ENCODE measurements at places on chromosomes 3 and 15. TPM values are rescaled to one million over a fixed set of nuclear protein-coding genes. Genes with fewer than 3 reads are reported as not detected.
A peak's percentile ranks its signal among the peaks of the same experiment; 100 is the strongest.

GRCh38 chr15:62833646-62834045 is 208.9 kb upstream of the TPM1 start:
- H3K4me1 ChIP-seq = peaks cover 2% of the 10 kb centered on the region
- H3K27me3 ChIP-seq = no peaks in the 10 kb centered on the region
- no peak overlapping the region for H3K4me3 ChIP-seq
- no peaks in the 10 kb centered on the region for H3K36me3 ChIP-seq

DNA sequence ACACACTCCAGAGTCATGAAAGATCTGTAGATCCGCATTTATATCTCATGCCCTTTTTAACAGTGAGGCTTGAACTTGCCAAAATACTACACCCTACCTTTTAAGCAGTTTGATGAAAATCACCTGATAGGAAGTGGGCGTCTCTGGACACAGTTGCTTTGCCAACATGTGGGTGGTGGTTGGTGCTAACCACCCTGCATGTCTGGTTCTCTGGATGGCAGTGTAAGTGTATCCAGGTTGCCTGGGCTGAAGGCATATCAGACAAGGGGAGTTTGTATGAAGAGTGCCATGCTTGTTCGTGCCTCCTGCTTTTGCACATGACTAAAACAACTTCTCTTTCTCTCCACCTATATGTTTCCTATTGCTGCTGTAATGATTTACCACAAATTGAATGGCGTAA is 159.6 kb downstream of the GHSR start:
- H3K4me3 ChIP-seq = no peak overlapping the region
- DNase-seq = peak; percentile 27
- H3K27ac ChIP-seq = no peak overlapping the region

DNA sequence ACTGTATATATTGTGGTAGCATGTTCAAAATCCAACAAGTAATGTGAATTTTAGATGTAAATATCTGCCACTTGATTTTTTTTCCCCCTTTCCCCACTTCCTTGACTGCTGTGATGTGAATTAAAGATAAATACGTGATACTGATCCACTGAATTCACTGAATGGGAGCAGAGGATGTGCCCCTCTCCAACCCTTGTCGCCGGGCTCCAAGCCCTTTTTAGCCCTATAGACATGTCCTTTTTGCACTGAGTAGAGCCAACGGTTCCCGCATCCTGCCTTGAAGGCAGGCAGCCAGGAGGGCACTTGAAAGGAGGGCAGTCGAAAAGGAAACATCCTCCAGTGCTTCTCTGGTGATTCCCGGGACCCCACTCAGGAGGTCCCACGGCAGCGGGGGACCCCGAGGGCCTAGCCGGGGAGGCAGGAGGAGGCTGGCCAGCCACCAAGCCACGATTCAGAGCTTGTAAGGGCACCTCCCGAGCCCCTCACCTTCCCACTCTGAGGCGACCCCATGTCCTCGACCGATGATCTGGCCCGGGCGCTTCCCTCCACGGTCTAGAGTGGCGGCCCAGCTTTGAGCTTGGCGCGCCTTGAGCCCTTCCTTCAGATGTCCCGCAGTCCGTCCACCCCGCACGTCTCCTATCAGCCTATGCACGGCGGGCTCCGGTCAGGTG is 901 bp upstream of the MANF start:
- H3K4me3 ChIP-seq = peak overlapping the region; percentile 98
- peaks cover 44% of the 10 kb centered on the region for H3K4me1 ChIP-seq
- peak; percentile 39 for DNase-seq
- peaks cover 47% of the 10 kb centered on the region for H3K36me3 ChIP-seq
- peak overlapping the region; percentile 95 for H3K27ac ChIP-seq

Gene KY
- not detected for total RNA-seq

Gene CLDN18
- not detected for total RNA-seq

- no peak overlapping the region for H3K4me3 ChIP-seq
- no peaks in the 10 kb centered on the region for H3K36me3 ChIP-seq
- H3K4me1 ChIP-seq = peaks cover 3% of the 10 kb centered on the region
- no peak overlapping the region for H3K27ac ChIP-seq
- DNase-seq = no peak
These were observed 85.3 kb upstream of the TNFSF10 start for GRCh38 chr3:172608575-172608974.

Gene GABRR3
- not detected for total RNA-seq

- DNase-seq = no peak
- peaks cover 6% of the 10 kb centered on the region for H3K27me3 ChIP-seq
- no peak overlapping the region for H3K27ac ChIP-seq
- no peaks in the 10 kb centered on the region for H3K4me1 ChIP-seq
These were observed 22.2 kb downstream of the EPHB1 start for GRCh38 chr3:134817297-134817696.

DNA sequence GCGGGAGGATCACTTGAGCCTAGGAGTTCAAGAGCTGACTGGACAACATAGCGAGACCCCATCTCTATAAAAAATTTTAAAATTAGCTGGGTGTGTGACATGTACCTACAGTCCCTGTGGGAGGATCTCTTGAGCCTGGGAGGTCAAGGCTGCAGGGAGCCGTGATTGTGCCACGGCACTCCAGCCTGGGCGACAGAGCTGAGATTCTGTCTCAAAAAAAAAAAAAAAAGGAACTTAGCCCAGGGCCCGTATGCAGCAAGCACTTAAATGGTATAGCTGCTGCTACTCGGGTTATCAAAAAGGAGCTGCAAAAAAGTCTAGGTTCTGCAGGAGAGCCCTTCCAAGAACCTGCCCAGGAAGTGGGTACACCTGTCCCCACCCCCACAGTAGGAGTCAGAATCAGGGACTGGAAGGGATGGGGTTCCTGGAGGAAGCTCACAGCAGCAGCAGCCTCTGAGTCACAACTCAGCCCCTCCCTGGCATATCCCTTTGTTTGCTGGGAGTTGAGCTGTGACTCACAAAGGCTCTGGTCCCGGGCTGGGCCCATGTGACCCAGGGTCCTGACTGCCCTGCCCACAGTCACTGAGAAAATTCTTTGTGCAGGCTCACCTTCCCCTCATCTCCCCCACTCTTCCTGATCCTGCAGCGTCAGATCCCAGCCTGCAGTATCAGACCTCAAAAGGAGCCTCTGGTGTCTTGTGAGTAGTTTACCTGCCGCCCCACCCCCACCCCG is at the start of gene SPATA12:
Gene SPATA12 (plus strand): TSS at position 576 of the 733 bp plus-strand sequence. CDS start 13,031 bp downstream, outside the sequence.
- H3K36me3 ChIP-seq = no peaks in the 10 kb centered on the region
- no peak within 1 kb of the TSS for H3K27ac ChIP-seq
- H3K27me3 ChIP-seq = peaks cover 12% of the 10 kb centered on the region
- H3K4me3 ChIP-seq = no peak within 1 kb of the TSS

DNA sequence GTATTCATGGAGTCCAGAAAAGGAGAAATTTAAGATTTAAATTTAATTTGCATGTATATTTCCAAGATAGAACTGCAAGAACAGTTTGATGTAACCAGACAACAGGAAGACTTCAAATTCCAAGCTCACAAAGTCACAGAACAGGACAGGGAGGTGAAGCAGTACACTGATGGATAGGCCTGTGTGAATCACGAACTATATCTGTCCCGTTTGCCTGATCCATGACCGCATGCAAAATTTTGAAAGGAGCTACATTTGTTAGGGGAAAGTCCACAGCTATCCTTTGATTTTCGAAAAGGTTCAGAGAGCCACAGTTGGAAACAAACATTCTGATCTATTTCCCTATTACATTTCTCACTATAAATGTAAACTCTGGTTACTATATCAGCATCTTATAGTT is 79.5 kb upstream of the SLC12A8 start:
- no peaks in the 10 kb centered on the region for H3K4me1 ChIP-seq
- DNase-seq = no peak
- H3K36me3 ChIP-seq = peaks cover 23% of the 10 kb centered on the region

DNA sequence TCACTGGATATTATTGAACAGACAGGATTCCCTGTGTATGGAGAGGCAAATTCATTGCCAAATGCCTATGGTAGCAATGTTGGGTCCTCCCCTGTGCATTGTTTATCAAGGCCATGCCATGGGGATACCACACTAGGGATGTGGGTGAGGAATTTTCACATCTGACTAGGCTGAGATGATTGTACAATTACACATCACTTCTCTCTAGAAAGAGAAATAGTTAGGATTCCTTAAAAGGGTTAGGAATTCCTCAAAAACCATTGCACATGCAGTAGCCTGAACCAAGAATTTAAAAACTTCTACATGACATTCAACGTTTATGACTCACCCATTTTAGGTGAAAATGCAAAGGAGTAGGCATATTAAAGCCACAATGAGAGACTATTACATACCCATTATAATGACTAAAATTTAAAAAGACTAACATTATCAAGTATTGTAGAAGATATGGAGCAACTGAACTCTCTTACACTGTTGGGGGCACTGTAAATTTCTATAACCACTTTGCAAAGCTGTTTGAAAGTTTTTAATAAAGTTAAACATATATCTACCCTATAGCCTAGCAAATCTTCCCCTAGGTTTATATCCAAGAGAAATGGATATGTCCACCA is 175.9 kb downstream of the THRB start:
- H3K4me3 ChIP-seq = no peak overlapping the region
- H3K36me3 ChIP-seq = no peaks in the 10 kb centered on the region
- DNase-seq = no peak
- no peaks in the 10 kb centered on the region for H3K4me1 ChIP-seq
- H3K27ac ChIP-seq = no peak overlapping the region

DNA sequence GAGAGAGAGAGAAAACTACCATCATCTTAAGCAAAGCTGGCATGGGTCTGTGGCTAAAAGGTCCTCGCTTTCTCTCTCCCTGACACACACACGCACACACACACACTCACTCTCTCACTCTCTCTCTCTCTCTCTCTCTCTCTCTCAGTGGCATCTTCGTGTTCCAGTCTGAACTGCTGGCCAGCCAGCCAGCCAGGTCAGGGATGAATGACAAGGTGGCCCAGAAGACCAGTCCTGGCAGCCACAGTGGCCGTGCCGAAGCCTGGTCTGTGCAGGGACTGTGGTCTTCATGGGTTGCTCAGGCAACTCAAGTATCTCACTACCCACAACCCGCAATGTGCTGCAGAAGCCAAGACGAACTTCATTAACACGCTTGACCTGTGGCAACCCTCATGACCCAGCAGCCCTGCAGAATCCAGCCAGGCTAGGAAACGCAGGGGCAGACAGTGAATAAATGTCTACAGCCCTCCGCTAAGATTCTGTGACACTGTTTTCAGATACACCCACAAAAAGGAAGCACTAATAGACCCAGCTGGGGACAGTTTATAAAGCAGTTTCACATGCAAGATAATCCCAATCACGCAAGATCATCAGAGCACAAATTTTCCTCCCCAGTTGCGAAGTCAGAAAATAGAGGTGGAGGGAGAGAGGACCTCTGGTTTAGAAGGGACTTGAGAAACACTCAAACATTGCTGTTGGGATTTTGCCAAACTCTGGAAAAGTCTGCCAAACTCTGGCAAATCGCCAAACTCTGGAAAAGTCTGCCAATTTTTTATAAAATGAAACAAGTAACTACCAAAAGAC is 66.4 kb downstream of the XXYLT1 start:
- H3K4me1 ChIP-seq = peaks cover 9% of the 10 kb centered on the region
- no peak for DNase-seq
- no peaks in the 10 kb centered on the region for H3K36me3 ChIP-seq
- no peak overlapping the region for H3K27ac ChIP-seq
- no peak overlapping the region for H3K4me3 ChIP-seq
- no peaks in the 10 kb centered on the region for H3K27me3 ChIP-seq

Measured in activated CD4-positive, alpha-beta memory T cell treated with anti-CD3 and anti-CD28 coated beads, Interleukin-2, amount 10 ng/mL, durations not matched to agents 7 days and 5 days (primary cell).